Hippocampal formation (tissue), 2 donors: ENCODE measurements at places on chromosomes 3 and 15.

- DNase-seq, result no peak
Measured at GRCh38 chr3:128262457-128262856, 109.2 kb downstream of the EEFSEC start.

DNA sequence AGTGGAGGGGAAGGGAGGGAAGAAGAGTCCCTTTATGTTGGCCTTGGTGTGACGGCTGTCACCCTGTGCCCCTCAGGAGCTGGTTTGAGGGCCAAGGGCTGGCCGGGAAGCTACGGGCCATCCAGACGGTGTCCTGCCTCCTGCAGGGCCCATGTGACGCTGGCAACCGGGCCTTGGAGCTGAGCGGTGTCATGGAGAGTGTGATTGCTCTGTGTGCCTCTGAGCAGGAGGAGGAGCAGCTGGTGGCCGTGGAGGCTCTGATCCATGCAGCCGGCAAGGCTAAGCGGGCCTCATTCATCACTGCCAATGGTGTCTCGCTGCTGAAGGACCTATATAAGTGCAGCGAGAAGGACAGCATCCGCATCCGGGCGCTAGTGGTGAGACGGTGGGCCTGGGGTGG, 8.1 kb upstream of the RCCD1 start:
- DNase-seq, result no peak

DNA sequence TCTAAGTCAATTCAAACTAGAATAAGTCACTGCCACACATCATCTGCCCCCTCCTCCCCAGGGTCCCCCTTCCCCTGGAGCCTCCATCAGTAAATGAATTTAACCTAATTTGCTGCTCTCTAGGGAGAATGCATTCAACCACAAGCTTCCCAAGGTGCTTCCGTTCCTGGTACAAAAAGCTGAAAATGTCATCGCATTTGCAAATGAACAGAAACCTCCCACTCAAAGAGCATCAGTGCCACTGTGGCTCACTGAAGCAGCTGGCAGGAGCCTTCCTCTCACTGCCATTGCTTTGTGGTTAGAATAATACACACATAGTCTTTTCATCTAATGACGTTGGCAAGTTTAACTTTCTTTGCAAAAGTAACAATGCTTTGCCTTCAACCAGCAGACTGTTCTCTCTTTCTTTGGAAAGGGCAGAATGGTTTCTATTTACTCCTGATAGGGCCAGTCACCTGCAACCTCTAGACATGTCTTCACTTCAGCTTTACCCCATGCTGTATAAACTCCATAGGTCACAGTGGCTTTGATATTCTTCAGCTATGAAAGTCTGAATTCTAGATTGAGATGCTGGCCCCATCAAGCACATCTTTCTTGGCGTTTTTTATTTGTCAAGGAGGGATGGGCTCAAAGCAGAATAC, 238.1 kb downstream of the CPNE4 start:
- no peak for DNase-seq

GRCh38 chr3:16670191-16670590, 65.0 kb upstream of the DAZL start:
- DNase-seq, result no peak
